ENCODE measurements at places on chromosomes 11 and 22.

- no peak for DNase-seq
Measured at GRCh38 chr22:39560127-39560526, 10.4 kb upstream of the CACNA1I start.

- no peak for DNase-seq
Measured at GRCh38 chr22:38313384-38313955, 3.8 kb downstream of the CSNK1E start.

GRCh38 chr11:82046778-82047177 is 686.9 kb downstream of the FAM181B start:
- no peak for DNase-seq

GRCh38 chr11:65932558-65932919 is 12.7 kb upstream of the TSGA10IP start:
- DNase-seq, result no peak

DNA sequence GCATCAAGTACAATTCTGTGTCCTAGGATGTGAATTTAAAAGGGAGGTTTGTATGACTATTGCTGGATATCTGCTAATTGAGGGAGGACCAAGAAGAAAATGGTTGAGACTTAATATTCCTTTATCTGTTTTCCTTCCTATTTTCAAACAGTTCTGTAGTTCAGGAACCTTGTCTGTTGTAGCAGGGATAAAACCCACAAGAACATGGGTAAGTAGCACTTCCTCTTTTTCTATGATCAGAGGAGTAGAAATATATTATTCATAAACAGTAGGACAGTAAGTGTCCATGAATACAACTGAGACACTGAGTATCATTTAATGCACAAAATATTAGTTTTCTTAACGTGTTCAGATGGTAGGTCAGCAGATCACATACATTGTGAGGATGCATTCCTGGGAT is 7.6 kb downstream of the MS4A3 start:
- no peak for DNase-seq

GRCh38 chr11:112620621-112621394 is 340.4 kb upstream of the NCAM1 start:
- no peak for DNase-seq

DNA sequence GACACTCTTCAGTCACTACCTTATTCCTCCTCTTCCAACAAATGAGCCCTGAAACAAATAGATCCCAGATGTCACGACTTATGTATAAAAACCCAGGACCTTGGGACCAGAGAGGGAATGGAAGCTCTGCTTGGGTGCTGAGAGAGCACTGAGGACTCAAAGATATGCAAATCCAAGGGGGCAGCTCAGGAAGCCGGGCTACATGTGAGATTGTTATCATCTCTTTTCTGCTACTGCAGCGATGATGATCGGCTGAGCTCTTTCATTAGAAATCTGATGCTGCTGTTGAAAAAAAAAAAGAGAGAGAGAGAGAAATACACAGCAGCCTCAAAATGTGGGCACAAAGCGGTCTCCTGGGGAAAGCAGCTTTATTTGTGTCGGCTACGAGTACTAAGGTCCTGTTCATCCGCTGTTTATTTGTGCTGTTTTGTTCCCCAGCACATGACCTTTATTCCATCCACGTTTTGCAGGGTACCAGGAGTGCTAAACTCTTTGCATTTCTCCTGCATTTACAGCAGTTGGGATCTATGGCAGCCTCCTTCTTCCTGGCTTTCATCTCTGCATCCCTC is 120.2 kb downstream of the TRIM29 start:
- DNase-seq, result no peak

GRCh38 chr22:22789922-22790845 is 97.4 kb upstream of the IGLL5 start:
- DNase-seq, result no peak

DNA sequence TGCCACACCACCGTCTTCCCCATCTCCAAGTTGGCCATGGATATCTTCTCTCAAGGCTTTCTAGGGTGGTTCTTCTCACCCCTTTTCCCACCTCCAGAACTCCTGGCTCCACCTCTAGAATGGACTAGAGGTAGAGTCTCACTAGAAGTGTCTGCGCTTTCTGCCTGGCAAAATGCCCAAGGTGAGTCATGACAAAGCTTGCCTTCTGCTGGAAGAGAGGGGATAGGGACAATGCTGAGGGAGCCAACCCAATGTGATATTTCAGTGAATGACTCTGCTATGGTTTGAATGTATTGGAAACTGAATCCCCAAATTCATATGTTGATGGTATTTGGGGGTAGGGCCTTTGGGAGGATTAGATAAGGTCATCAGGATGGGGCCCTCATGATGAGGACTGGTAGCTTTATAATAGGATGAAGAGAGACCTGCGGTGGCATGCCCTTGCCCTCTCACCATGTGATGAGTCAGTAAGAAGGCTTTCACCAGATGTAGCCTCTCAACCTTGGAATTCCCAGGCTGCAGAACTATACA is 4.1 kb upstream of the CD82 start:
- no peak for DNase-seq

DNA sequence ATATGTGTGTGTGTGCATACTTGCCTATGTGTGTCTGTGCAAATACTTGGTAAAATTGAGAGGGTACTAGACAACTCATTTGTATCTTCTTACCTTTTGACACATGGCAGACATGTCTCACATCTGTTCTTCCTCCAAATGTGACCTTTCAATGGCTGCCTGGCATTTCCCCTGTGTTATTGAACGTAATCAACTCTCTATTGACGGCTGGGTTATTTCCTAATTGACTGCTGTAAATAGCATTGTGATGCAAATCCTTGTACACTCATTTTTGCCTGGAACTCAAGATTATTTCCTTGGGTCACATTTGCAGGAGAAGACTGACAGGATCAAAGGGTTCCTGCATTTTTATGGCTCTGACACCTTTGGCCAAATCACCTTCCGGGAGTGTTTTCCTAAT is 37.4 kb downstream of the KCNQ1 start:
- DNase-seq, result no peak

DNA sequence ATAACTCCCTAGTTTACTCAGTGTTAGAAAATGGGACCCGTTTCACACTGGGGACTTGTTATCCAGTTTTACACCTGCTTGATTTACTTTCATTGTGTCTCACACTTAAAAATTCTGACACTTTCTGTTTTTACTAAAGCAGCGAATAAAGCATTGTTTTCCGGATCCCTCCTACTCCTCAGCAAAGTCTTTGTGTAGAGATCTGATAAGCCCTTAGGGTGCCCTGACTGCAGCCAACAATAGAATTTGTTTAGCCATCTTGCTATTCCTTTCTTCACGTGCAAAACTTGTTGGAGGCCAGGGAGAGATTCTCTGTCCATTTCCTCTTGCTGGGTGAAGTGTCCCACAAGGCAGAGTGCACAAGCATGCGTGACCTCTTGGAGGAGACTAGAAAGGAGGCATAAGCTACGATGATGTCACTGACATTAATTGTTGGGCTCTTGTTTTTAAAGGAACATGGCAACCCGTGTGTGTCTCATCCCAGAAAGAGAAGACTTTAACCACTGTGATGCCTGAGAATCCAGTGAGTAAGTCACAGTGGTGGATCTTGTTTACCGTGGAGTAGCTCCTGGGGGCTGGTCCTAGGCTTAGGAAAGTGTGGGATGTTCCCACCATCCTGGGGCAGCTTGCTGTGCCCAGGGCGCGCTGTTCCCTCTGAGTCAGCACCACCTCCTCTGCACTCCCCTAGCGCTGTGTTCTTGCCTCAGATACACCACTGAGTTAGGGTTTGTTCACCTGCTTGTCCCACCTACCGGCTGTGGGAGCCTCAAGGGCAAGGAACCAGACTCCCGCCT is 27.7 kb downstream of the MICAL2 start:
- no peak for DNase-seq

- no peak for DNase-seq
Measured at GRCh38 chr11:115706626-115707135, 202.5 kb upstream of the CADM1 start.

- no peak for DNase-seq
Measured at GRCh38 chr11:57224537-57224936, 12.5 kb downstream of the APLNR start.

- DNase-seq, result no peak
Measured at GRCh38 chr11:127640561-127641451, 640.2 kb upstream of the KIRREL3 start.

GRCh38 chr11:98036810-98037209 is 983.9 kb upstream of the CNTN5 start:
- DNase-seq, result no peak

DNA sequence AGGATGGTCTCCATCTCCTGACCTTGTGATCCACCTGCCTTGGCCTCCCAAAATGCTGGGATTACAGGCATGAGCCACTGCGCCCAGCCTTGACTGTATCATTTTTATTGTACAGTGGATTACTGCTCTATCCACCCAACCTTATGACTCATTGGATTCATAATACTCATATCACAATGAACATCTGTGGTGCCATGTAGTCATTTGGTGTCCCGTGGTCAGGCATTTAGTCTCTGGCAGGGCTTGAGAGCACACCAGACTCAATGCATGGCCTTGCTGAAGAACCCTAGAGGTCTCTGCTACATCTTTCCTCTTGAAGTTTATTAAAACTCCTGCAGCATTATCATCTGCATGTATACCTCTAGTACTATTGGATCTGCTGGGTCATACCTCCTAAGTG is 98.0 kb upstream of the LDLRAD3 start:
- DNase-seq, result no peak

DNA sequence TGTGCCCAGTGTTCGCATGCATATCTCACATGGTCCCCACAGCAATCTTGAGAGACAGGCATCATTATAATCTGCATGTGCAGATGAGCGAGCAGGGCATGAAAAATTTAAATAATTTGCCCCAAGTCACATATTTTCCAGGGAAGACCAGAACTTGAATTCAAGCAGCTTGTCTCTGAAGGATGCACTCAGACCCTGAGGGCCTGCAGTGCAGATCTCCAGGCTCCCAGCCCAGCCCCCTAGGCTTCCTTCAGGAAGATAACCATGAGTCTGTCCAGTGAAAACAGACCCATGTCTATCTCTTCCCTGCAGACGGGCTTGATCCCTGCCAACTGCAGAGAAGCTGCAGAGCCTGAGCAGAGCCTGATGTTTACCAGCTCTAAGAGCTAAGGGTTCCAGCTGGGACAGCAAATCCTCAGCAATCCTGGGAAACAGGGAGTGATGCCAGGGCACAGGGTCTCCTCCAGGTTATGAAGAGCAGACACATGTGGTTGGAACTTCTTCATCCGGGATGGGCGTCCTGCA is 55.1 kb downstream of the NAV2 start:
- DNase-seq, result no peak

DNA sequence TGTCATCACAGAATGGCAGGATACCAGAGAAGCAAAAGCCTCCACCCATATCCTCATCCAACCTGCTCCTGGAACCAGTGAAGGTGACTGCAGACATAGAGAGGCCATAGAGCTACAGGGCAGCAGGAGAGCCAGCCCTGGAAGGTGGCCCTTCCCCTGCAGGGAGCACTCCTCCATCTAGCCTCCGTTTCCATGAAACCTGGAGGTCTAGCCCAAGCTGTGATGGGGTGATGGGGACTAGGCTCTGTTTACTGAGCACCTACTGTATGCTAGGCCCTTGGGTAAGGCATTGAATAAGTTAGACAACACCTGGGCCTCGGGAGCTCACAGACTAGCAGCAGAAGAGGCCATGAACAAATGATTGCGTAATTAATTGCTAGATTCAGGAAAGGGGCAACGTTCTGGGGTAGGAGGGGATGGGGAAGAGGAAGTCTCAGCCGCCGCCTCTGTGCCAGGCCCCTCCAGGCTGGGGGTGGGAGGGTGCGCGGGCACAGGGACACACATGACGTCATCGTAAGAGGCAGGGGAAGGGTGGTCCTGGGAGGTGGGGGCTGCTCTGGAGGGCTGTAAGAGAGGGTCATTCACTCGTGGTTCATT is 784 bp upstream of the SYNGR1 start:
- DNase-seq, result no peak

DNA sequence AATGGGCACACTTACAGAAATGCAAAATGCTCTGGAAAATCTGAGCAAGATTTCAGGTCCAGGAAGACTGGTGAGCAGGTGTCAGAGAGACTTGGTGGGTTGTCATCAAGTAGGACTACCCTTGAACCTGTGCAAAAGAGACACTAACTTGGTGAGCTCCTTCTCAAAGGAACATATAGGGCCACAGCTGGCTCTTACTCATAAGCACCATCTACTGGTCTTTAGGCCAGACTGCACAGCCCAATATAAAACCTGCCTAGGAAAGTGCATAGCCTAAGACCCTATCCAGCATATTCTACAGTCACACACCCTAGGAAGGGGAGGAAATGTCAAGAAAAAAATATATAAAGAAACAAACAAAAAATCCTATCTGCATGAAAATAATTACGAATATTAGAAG is 18.2 kb upstream of the OR10W1 start:
- DNase-seq, result no peak

- DNase-seq, result no peak
Measured at GRCh38 chr11:11636671-11637070, 14.9 kb upstream of the GALNT18 start.

DNA sequence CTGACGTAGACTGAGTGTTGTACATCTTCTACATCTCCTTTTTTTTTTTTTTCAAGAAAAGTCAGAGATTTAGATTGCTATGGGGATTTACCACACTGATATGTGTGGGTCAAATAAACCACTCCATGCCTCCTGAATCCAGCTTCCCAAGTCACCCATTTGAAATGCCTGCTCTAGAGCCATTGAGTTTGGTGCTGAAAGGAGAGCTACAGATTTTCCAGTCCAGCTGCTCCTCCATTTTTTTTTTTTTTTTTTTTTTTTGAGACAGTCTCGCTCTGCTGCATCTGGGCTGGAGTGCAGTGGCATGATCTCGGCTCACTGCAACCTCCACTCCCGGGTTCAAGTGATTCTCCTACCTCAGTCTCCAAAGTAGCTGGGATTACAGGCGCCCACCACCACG is 115.2 kb upstream of the TIMP3 start:
- DNase-seq, result no peak

GRCh38 chr11:31045335-31045734 is 324.2 kb downstream of the DCDC1 start:
- DNase-seq, result no peak

GRCh38 chr11:113875234-113876073 is at the start of gene USP28:
TSS of gene USP28 (minus strand) at chr11:113875572. CDS start at chr11:113875501, 71 bp downstream.
- peak; percentile 64 for DNase-seq

DNA sequence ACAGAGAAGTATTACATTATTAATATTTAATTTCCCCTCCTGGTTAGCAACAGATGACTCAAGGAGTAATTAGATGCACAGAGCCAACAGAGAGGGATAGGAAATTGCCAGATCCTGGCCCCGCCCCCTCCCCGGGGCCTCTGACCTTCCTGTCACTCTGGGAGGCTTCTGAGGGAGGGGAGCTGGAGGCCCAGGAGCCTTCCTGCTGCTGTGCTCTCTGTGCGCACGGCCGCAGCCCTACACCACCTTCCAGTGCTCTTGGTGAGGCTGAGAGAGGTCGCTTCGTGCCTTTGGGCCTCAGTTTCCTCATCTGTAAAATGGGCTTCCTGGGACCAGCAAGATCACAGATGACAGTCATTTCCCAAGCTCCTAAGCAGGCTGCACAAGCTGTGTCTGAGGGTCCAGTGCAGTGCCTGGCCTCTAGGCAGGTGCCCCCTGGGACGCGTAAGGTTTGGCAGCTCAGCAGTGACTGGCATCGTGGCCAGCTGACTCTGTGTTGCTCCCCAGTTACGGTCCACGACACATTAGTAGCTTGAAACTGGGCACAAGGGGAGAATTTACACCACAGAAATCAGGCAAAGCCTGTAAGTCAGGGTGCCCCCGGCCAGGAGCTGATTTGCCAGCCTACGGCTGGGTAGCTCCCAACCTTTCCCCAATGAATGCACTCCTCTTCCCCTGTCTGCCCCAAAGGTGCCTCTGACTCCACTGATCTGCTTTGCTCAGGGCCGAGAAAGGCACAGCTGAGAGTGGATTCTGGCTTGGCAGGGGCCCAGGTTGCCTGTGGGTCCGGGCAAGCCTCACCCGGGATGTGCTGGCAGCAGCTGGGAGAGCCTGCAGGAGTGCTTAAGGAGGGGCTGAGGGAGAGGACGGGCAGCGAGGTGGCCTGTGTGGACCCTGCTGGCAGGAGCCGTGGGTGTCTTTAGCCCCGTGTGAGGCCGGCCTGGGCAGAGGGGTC is 2.3 kb downstream of the ADORA2A start:
- no peak for DNase-seq

Data from stimulated activated CD8-positive, alpha-beta memory T cell treated with anti-CD3 and anti-CD28 coated beads, Interleukin-4, amount 100 ng/mL, for 4 hours (primary cell).